Iris pigment epithelial cell (primary cell): ENCODE measurements at places on chromosomes 4 and X.
A peak's percentile ranks its signal among the peaks of the same experiment; 100 is the strongest.

GRCh38 chrX:39508300-39508692, 589.5 kb downstream of the BCOR start:
- DNase-seq = no peak

DNA sequence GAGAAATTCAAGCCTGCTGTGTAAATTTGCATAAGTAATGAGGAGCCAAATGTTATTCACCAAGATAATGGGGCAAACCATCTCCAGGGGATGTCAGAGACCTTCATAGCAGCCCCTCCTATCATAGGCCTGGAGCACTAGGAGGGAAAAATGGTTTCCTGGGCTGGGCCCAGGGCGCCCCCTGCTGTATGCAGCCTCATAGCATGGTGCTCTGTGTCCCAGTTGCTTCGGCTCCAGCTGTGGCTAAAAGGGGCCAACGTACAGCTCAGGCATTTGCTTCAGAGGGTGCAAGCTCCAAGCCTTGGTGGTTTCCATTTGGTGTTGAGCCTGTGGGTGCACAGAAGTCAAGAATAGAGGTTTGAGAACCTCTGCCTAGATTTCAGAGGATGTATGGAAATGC, 859.3 kb downstream of the RPA4 start:
- DNase-seq = no peak

- no peak for DNase-seq
Measured at GRCh38 chrX:22674932-22675331, 324.8 kb upstream of the DDX53 start.

GRCh38 chr4:6516762-6517161, 44.3 kb upstream of the PPP2R2C start:
- no peak for DNase-seq

DNA sequence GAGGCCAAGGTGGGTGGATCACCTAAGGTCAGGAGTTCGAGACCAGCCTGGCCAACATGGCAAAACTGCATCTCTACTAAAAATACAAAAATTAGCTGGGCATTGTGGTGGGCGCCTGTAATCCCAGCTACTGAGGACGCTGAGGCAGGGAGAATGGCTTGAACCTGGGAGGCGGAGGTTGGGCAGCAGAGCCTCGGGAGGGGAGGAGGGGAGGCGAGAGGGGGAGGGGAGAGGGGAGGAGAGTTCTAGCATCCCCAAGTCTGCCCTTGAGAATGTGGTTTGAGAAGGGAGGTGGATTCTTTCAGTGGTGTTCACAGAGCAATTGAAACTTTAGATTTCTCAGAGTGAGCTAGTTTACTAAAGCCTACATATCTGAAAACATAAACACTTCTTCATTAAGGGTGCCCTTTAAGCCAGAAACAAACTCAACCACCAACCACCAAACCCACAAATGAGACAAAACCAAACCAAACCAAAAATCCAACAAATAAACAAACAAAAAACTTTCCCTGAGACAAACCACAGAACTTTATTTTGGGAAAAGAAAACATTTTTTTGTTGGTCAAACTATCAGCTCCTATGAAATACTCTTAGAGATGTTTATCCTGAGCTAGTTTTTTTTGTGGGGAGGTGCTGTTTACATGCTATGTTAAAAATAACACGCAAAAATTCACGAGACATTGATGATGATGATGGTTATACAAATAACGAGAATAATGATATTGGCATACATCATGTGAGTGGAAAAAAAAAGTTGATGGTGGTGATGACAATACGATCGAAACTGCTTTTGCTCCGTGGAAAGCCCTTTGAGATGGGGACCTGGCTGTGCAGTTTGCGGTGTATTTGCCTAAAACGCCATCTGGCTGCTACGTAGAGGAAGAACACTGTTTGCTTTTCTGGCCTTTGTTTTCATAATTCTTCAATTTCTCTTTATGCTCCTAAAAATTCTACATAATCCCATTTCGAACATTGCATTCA, 98.2 kb upstream of the PRKX start:
- peak; percentile 60 for DNase-seq

GRCh38 chr4:7987148-7987989, 47.7 kb upstream of the AFAP1 start:
- DNase-seq = peak; percentile 66

DNA sequence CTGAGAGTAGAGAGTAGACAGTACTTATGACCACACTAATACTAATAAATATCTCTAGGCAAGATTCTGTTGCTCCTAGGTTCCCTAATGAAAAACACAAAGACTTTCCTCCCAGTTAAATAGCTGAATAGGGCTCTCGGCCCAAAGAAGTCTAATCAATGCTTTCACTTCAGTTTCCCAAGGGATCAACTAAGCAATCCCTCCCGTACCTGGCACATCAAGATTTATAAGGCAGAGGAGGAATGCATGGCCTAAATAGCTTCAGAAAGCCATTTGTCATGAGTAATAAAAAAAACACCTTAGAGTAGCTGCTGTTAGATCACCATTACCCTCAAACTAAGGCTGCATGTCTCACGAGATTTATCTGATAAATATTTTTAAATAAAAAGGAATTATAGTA, 56.8 kb upstream of the EXOC1L start:
- DNase-seq = no peak

DNA sequence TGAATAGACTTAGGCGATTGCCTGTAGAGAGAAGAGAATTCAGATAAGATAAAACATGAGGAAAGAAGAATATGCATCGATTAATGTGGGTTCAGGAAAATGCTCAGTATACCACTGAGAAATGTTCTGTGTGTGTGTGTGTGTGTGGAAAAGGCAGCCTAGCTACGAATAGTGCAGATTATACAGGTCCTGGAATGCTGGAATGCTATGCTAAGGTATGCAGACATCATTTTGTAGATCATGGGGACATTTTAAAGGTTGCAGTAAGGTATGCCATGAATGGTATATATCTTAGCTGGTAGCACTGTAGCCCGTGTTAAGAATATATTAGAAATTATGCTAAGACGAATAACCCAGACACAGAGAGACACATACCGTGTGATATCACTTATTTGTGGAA, 267.9 kb downstream of the TLL1 start:
- DNase-seq = no peak

- no peak for DNase-seq
Measured at GRCh38 chr4:6008092-6008551, 10.1 kb downstream of the C4orf50 start.

DNA sequence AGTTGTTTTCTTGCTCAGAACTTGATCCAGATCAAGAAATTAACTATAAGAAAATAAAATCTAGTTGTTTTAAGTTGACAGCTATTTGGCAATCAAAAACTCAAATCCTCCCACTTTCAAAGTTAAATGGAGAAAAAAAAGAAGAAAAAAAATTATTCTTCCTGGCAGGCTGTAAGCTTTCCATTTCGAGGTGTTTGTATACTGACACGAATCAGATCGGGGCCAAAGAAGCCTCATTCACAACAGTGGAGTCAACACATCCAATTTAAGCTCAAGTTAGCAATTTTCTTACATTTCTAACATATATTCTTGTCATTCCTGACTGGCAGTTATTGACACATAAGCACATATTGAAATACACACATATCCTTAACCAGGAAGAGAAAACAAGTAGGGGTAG, 119.4 kb downstream of the UNC5C start:
- no peak for DNase-seq

DNA sequence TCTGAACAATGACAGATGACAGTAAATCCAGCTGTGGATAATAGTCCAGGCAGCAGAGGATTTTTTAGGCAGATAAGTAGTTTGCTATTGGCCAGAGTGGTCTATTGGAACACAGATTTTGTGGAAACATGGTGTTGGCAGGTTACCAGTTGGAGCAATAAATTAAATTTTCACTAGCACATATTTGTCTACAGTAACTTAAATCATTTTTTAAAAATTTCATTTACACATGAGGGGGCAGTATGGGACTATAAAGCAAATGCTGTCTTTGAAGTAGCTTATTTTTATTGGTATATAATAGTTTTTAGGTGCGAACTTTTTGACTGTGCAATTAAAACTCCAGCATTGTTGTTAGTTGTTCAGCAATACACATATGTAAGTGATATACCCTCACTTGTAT, 289.8 kb downstream of the ARHGAP10 start:
- no peak for DNase-seq

GRCh38 chr4:168386002-168386401, 67.5 kb upstream of the DDX60 start:
- DNase-seq = peak; percentile 9

DNA sequence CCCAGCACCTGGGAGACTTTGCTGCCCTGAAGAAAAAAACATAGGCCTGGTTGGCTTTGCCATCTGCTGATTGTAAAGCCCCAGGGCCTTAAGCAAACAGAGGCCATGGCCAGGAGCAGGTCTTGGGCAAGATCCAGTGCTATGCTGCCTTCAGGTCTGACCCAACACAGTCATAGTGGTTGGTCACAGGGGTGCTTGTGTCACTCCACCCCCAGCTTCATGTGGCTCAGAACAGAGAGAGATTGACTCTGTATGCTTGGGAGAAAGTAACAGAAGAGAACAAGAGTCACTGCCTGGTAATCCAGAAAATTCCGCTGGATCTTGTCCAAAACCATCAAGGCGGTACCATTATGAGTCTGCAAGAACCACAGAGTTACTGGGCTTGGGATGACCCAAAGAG, 24.4 kb upstream of the SMARCA5 start:
- peak; percentile 3 for DNase-seq

- no peak for DNase-seq
Measured at GRCh38 chr4:86788826-86789225, 60.4 kb downstream of the SLC10A6 start.

DNA sequence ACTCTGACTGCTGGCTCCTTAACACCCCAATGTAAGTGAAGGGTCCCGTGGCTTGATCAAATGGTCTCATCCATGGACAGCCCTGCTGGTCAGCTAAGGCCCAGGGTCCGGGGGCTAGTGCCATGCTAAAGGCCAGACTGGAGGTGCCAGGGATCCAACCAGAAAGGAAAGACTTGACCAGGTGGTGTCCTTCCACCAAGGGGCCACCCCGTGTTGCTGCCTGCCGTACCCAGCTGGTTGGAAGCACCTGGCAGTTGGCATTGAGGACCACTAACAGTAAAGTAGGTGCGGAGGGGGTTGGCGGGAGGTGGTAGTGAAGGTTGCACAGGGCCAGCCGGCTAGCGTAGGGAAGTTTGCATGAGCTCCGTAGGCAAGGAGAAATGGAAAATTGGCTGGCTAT, 1.7 kb upstream of the IL1RAPL2 start:
- DNase-seq = no peak

DNA sequence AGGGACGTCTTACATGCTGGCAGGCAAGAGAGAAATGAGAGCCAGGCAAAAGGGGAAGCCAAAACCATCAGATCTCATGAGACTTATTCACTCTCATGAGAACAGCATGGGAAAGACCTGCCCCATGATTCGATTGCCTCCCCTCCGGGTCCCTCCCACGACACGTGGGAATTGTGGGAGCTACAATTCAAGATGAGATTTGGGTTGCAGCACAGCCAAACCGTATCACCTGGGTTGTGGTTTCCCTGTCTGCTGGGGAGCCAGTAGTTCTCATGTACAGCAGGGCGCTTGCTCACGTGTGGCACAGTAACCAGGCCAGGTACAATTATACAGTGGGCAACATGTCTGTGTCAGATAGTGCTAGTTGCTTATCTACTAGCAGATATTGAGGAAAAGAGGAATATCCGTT, 11.1 kb upstream of the RS1 start:
- DNase-seq = no peak

- DNase-seq = peak; percentile 30
Measured at GRCh38 chr4:75907966-75908365, 5.7 kb upstream of the PPEF2 start.

- DNase-seq = peak; percentile 4
Measured at GRCh38 chrX:111375747-111376146, 36.2 kb downstream of the DCX start.

GRCh38 chr4:85423431-85423830, 51.5 kb upstream of the ARHGAP24 start:
- DNase-seq = peak; percentile 19

DNA sequence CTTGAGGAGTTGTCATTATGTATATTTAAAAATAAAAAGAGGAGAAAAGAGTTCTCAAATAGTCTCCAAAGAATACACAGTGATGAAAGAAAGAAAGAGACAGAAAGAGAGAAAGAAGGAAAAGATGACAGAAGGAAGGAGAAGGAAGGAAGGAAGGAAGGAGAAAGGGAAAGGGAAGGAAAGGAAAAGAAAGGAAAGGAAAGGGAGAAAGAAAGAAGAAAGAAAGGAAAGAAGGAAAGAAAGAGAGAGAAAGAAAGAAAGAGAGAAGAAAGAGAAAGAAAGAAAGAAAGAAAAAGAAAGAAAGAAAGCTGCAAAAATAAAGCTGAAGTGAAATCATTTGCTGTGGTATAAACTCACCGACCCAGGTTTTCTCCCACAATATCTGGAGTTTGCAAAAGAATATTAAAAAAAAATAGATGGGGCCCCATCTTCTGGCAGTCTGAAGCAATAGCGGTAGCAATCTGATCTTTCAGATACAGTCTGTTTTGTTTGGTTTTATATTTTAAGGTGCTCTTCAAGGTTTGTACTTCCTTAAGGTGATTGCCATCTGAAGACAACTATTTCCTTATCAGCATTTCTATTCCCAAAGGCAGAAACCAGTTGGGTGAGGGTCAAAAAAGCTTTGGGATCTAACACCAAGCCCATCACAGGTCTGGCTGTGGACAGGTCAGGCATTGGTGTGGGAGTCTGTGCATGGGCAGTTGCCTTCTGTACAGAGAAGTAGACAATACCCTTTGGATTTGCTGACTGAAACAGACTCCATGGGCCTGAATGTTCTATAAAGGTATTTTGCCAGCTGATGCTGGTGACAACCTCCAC, 160.4 kb downstream of the CPEB2 start:
- peak; percentile 65 for DNase-seq

- peak; percentile 9 for DNase-seq
Measured at GRCh38 chrX:49308604-49309269, 5.3 kb downstream of the GAGE10 start.

- no peak for DNase-seq
Measured at GRCh38 chr4:2359591-2360395, 58.7 kb downstream of the ZFYVE28 start.

- no peak for DNase-seq
Measured at GRCh38 chrX:15761564-15762191, 23.6 kb downstream of the CA5B start.

DNA sequence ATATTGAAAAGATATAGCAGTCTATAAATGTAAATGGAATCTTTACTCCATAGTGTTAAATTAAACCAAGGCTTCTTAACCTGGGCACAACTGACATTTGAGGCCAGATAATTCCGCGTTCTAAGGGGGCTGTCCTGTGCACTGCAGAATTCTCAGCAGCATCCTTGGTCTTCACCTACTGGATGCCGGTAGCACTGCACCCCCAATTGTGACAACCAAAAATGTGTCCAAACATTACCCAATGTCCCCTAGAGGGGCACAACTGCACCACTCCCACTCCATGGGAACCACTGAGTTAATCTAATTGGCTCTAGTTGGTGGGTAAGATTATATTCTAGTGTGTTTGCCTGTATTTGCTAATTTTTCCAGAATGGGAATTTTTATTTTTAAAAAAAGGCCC, 16.6 kb downstream of the AP1S2 start:
- no peak for DNase-seq

- DNase-seq = no peak
Measured at GRCh38 chr4:79904331-79904730, 168.7 kb downstream of the ANTXR2 start.
